Hair follicle dermal papilla cell (primary cell): ENCODE measurements at places on chromosomes 5 and 9. TPM values are rescaled to one million over a fixed set of nuclear protein-coding genes. Genes with fewer than 3 reads are reported as not detected.

The ACSL6 gene
- total RNA-seq: under 0.01 and 0.32 TPM in 2 replicates

The STPG3 gene
- total RNA-seq: not detected in 2 replicates

The PHYHD1 gene
- 8.8 and 17.7 TPM in 2 replicates for total RNA-seq

The CATSPER3 gene
- not detected in 2 replicates for total RNA-seq

The SH3GL2 gene
- 0.12 TPM in 1 of 2 replicates, not detected in the other for total RNA-seq

The SLC6A7 gene
- 0.16 TPM in 1 of 2 replicates, not detected in the other for total RNA-seq

The ADGRD2 gene
- not detected in 2 replicates for total RNA-seq

The NOL8 gene
- total RNA-seq: 23.0 and 25.6 TPM in 2 replicates

The ALDH1A1 gene
- total RNA-seq: 0.49 TPM in 1 of 2 replicates, not detected in the other

The AGPAT2 gene
- 36.0 and 37.6 TPM in 2 replicates for total RNA-seq

The DOCK8 gene
- total RNA-seq: 0.12 and 0.16 TPM in 2 replicates

The MEIKIN gene
- not detected in 2 replicates for total RNA-seq

The IGFBPL1 gene
- 0.24 and 0.49 TPM in 2 replicates for total RNA-seq

The SOWAHA gene
- total RNA-seq: under 0.01 TPM in 1 of 2 replicates, not detected in the other

The ZDHHC11B gene
- not detected in 2 replicates for total RNA-seq

The LRRC70 gene
- 1.2 and 1.5 TPM in 2 replicates for total RNA-seq

The PCDHGB1 gene
- total RNA-seq: 3.5 and 4.2 TPM in 2 replicates

The APBA1 gene
- 11.5 and 14.8 TPM in 2 replicates for total RNA-seq

The CDC20B gene
- under 0.01 TPM in 1 of 2 replicates, not detected in the other for total RNA-seq

The GRXCR2 gene
- total RNA-seq: not detected in 2 replicates

The CCL27 gene
- not detected in 2 replicates for total RNA-seq

The PCDHB9 gene
- total RNA-seq: 0.97 and 2.2 TPM in 2 replicates

The IFNA2 gene
- not detected in 2 replicates for total RNA-seq
